NCI-H774 (cell line): ENCODE measurements at places on chromosomes 13 and 19.

- no peak for DNase-seq
Observed at GRCh38 chr13:96473526-96474180, 383.7 kb downstream of the HS6ST3 start.

- DNase-seq: no peak
Observed at GRCh38 chr13:106650690-106651205, 82.8 kb upstream of the ARGLU1 start.

- DNase-seq: no peak
Observed at GRCh38 chr19:42519108-42519507, 9.2 kb downstream of the CEACAM1 start.

DNA sequence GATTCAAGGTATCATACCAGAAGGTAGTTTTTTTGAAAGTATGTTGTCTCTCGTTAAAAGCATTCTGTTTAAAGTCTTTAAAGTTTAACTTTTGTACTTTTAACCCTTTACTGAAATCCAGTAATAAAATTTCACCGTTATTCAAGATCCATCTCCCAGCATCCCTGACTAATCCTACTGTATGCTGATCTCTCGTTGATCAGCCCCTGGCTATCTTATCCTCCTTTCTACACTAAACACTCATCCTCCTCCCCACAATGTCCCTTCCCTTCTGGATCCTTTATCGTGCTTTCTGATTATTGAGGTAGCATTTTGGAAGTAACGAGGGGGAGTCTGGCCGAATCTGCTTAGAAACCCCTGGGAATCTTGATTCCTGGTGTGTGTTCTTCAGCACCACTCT, 1.3 kb downstream of the TPP2 start:
- DNase-seq: no peak

DNA sequence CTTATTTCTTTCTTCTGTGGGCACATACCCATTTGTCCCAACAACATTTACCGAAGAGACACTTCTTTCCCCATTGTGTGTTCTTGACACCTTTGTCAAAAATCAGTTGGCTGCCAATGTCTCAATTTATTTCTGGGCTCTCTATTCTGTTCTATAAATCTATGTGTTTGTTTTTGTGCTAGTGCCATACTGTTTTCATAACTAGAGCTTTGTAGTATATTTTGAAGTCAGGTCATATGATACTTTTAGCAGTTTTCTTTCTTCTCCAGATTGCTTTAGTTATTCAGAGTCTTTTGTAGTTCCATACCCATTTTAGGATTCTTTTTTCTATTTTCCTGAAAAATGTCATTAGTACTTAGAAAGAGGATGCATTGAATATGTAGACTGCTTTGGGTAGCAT, 1276.3 kb downstream of the SLITRK1 start:
- no peak for DNase-seq

DNA sequence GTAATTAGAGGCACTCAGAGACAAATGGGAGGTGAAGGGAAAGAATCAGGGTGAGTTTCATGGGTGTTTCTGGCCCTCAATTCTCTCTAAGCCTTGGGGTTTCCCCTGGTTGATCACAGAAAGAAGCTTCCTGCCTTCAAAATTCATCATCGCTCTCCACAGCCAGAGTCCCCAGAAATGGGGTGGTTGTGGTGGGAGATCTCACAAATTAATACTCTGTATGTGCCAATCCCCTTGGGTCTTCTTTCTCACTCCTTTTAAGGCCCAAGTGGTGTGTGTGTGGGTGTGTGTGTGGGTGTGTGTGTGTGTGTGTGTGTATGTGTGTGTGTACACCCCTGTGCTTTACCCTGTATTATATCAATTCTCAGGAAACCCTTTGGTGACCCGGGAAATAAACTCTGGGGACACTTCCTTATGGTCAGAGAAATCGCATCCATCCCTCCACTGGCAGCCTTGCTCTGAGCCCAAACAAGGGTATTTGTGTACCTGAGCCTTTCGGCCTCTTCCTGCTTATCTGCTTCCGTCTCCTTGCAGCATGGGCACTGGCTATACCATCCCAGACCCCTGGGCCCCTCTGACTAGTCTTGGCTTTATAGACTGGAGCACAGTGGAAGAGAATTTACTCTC, 2.8 kb upstream of the FCGBP start:
- DNase-seq: no peak

DNA sequence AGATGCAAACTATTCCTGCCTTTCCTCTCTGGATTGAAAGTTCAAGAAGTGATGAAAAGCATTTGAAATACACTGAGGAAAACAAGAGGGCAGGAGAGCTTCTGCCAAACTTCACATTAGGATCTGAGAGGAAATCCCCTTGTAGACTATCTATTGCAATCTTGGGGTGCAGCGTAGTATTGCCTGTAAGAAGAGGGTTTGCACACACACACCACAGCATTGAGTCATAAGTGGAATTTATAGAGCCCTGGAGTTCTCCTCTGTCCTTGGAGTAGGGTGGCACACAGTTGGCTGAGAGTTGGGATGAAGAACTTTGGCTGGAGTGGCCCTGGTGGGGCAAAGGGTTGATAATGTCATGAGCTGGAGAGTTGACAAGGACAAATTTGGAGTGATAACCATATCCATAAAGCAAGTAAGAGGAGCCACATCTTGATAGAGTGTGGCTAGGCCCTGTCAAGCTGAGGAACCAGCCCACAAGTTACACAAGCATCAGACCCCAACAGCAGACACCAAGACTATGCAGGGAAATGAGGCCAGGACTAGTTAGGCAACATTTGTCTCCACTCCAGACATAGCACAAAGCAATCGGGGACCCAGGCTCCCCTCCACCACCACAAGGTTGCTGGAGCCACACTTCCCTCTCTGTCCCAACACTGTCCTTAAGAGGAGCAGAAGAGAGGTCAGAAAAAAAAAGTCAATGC, 520.9 kb downstream of the KLF5 start:
- no peak for DNase-seq

- DNase-seq: no peak
Observed at GRCh38 chr13:85985797-85986196, 186.6 kb upstream of the SLITRK6 start.

DNA sequence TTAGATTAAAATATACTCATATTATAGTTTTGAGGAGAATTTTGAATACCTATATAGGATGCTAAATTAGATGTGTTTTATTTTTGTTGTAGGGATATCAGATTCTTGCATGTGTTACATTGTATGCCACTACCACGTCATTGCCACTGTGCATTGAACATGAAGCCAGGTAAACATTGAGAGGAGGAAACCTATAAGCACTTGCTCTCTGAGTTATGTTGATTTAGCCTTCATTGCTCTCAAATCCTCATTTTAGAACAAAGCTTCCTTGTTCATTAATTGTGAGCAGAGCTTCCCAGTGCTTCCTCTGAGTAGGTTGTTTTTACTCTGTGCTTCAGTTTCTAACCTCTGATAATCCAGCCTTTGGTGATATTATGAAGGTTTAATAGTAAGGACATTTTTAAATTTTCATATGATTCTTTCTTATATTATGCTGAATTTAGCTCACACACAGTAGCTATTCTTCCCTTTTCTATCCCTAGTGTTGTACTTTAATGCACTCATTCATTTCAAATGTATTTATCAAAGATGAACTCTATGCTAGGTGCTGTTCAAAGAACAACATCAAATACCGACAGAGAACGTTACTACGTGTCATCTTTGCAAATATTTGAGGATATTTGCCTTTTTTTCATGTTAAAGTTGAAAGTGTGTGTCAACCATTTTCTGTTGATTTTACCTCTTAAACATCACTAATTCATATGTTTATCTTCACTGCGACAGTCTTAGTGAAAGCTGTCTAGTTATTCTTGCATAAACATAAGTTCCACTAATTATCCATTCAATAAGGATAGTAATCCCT, 1448.0 kb upstream of the MIR17HG start:
- DNase-seq: no peak

GRCh38 chr19:10587022-10587838, at the start of gene AP1M2:
TSS of gene AP1M2 (minus strand) at chr19:10587312. CDS start at chr19:10587231, 81 bp downstream.
- peak; percentile 41 for DNase-seq

- DNase-seq: no peak
Observed at GRCh38 chr19:2062389-2062729, 11.3 kb upstream of the MKNK2 start.

DNA sequence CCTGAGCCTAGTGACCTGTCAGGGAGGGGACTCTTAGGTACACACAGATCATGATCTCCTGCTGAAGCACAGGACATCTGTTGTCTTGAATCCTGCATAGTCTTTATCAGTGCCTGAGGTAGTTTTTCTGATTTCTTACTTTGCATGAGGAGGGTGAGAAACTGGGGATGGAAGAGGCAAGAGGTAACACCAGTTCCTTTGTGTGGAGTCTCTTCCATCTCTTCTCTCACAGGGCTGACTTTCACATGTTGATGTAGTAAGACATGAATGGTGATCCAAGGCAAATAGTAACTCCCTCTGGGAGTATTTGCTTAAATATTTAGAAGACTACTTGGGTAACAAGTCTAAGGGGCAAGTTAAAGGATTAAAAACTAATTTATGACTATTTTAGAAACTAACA, 9.5 kb downstream of the NBEA start:
- no peak for DNase-seq

DNA sequence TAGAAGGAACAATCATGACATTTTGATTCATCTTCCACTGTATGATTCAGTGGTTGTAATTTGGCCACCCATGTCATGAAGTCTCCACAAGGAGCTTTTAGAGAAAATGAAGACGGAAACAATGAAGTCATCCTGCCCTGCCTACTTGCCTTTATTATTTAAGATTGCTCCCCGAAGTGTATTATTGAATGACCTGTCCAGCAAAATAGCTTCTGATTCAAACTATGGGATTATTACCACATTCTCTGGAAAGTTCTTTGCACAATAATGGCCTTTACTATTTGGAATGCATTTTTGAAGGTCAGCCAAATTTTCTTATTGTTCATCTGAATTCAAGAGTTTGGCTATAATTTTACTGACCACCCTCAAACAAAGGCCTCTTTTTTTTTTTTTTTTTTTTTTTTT, 77.8 kb upstream of the RFC3 start:
- DNase-seq: no peak

GRCh38 chr13:51630288-51630615, 46.0 kb downstream of the WDFY2 start:
- DNase-seq: no peak

DNA sequence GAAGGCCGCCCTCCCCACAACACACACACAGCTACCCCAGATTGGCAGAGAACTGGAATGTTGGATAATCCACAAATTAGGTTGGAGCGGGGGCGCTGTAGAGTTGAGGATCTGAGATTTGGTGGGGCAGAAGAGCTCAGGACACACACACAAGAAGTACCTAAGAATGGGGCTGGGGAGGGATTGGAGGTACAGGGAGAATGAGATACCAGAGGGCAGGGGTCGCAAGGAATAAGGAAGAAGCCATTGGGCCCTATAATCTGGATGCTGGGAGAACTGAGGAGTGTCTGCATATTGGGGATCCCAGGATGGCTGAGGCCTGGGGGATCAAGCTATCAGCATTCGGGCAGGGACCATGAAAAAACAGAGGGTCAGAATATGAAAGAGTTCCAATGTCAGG, 11.5 kb downstream of the SYT3 start:
- no peak for DNase-seq

DNA sequence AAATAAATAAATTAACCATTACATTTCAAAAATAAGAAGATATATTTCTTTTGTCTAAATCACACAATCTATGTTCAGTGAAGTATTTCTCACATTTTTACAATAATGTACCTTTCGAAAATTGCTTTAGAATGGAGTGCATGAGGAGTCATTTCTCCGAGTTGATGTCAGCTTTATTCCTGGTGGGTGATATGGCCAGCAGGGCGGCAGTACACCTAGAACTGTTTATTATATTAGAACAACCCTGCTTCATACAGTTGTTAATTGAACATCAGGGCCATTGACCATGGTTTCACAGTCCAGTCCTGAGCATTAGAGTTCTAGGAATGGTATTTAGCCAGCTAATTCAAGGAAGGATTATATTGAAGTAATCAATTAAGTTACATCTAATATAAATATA, 696.3 kb upstream of the SLC10A2 start:
- DNase-seq: no peak

- peak; percentile 62 for DNase-seq
Observed at GRCh38 chr19:9793071-9793591, 24.6 kb upstream of the ZNF846 start.

GRCh38 chr19:5804516-5805461, at the start of gene NRTN:
TSS of gene NRTN (plus strand) at chr19:5805067. CDS start at chr19:5824166, 19,099 bp downstream.
- peak; percentile 33 for DNase-seq

DNA sequence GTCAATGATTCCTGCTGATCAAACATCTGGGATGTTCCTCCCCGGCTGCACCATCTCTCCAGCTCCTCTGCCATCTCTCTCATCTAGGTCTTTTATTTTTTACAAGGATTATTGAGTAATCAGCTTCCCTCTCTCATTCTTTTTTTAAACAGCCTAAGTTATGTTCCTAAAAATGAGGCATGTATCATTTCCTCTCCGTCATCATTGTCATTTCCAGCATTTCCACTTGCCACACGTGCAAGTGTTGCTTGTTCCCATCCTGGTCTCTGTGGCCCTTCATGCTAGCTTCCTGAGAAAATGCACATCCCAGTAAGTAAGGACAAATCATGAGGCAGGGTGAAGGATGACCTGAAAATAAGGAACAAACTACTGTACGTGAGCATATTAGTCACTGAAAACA, 102.7 kb upstream of the POSTN start:
- no peak for DNase-seq

GRCh38 chr13:29925457-29926097, 75.2 kb upstream of the UBL3 start:
- peak; percentile 9 for DNase-seq

DNA sequence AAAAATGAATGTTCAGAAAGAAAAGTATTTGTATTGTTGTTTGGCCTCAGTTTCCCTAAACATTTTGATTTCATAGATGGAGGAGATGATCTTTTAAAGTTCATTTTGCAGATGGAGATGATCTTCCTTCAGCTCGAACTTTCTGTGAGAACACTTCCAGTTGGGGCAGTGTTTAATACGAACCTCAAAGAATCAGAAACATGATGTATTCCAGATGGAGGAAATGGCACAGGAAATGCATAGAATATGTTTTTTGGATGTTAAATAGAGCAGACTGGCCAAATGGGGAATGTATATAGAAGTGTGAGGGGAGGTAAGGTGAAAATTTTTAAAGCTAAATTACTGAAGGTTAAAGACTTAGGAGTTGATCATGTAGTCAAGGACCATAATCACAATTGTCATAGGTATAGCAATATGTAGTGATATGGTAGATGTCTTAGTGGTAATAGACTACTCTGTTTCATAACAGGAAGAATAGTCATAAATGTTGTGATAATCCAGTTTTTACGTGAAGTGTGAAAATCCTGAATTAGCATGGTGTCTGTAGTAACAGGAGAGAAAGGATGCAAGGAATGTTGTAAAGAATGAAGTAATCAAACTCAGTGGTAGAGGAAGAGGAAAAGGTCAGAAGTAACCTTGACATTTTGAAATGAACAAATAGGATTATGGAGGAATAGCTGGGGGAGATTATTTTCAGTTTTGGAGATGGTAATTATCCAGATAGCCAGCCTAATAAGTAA, 5.1 kb downstream of the RAP2A start:
- DNase-seq: no peak

GRCh38 chr13:101465877-101466276, 13.4 kb downstream of the ITGBL1 start:
- no peak for DNase-seq

GRCh38 chr19:1522838-1523237, 1.0 kb upstream of the PLK5 start:
- no peak for DNase-seq

- no peak for DNase-seq
Observed at GRCh38 chr19:49712397-49712859, 21.5 kb downstream of the CPT1C start.
